ENCODE measurements at places on chromosomes 1 and 21. TPM values are rescaled to one million over a fixed set of nuclear protein-coding genes. Genes with fewer than 3 reads are reported as not detected.

DNA sequence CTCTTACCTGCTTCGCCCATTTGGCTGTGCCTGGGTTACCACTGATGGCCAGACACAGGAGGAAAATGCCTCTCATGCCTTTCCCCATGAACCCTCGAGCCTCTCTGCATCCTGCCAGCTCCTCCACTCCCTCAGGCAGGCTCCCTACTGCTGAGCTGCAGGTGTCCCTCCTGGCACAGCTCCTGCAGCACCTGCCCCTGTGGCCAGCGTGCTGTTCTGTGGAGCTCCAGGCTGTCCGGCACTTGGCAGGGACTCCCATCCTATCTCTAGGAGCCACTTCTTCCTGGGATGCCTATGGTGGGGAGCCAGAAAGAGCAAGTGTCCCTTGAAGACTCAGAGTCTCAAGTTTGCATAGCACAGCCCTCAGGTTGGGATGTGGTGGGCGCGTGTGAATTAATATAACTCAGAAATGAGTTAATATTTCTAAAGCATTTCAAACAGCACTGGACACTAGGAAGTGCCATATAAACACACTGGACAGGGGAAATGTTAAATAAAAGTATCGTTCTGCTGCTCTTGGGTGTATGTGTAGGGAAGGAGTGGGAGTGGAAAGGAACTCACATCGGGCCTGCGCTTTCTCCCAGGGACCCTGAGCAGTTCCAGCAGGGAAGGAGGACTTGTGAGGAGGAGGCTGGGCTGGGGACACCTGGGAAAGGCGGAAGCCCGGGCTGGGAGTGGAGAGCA lies 2.7 kb downstream of the LRRC71 start:
- no peak for DNase-seq

DNA sequence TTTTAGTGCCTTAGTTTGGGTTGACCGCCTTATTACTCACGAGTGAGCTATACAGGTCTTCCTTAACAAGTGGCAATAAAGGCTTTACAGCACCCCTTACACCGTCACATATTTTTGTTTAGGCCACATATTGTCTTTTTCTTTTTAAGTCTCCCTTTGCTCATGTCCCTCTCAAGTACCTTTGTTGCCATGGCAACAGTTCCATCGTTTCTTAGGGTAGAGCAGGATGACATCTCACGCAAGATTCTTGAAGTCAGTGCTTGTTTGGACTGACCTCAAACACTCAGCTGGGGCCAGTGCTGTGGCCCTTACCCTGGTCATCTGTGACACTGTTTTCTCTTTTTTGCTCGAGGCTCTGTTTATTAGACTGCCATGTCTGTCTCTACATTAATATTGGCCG lies 69.8 kb downstream of the PBX1 start:
- DNase-seq: no peak

- DNase-seq: no peak
These were observed 31.2 kb downstream of the VAV3 start for GRCh38 chr1:107933736-107934135.

Gene MASP2
- not detected for polyA plus RNA-seq

DNA sequence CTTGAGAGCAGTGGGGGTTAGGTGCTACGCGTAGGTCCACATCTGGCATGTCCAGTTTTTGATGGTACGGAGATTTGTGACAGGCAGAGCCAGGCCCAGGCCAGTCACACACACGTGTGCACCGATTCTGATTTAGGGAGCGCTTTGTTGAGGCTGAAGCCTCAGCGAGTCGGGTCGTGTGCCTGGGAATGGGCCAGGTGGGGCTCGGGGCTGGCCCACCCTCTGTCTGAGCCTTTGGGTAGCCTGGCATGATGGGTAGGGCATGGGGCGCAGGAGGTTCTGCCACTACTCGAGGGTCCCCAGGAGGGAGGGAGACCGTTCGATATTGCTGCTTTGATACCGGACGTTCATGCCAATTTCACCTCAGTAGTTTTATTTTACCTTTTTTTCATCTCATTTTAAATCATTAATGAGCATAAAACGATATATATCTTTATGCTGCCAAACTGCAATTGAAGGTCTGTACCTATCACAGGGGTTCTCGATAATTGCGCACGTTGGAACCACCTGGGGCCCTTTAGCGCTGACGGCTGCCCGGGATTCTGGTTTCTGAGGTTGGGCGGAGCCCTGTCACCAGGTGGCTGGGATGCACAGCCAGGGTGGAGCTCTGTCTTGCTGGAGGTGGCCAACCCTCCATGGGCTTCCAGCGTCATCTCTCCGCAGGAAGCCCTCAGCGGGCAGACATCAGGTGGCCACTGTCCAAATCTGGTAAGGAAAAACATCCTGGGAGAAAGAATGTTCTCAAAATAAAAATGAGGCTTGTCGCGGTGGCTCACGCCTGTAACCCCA lies 71.9 kb downstream of the SCCPDH start:
- DNase-seq: no peak

Gene ENAH
- 26.0 TPM for polyA plus RNA-seq

Measured in small intestine (tissue), 16 donors.